ENCODE measurements at places on chromosomes 7 and 10.
A peak's percentile ranks its signal among the peaks of the same experiment; 100 is the strongest.

DNA sequence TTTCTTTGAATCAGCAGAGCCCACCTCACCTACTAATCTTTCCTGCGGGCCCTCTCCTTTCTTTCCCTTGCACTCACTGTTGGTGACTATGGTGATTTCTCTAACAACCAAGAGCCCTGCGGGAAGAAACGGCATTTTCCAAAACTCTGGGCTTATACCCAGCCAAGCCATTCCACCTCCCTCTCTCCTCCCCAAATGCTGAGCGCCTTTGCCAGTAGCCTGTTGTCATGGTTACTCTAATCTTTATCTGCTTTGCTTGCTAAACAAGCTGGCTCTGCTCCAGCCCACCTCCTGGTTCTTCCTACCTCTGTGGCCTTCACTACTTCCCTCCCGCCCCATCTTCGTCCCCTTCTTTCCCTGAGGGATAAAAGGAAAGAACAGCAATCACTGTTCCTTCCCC lies 86.7 kb downstream of the DGKI start:
- no peak for DNase-seq

GRCh38 chr10:19983880-19984565 lies 167.8 kb downstream of the PLXDC2 start:
- DNase-seq: no peak

- peak; percentile 20 for DNase-seq
Observed at GRCh38 chr10:75187961-75188426, 22.6 kb upstream of the VDAC2 start.

DNA sequence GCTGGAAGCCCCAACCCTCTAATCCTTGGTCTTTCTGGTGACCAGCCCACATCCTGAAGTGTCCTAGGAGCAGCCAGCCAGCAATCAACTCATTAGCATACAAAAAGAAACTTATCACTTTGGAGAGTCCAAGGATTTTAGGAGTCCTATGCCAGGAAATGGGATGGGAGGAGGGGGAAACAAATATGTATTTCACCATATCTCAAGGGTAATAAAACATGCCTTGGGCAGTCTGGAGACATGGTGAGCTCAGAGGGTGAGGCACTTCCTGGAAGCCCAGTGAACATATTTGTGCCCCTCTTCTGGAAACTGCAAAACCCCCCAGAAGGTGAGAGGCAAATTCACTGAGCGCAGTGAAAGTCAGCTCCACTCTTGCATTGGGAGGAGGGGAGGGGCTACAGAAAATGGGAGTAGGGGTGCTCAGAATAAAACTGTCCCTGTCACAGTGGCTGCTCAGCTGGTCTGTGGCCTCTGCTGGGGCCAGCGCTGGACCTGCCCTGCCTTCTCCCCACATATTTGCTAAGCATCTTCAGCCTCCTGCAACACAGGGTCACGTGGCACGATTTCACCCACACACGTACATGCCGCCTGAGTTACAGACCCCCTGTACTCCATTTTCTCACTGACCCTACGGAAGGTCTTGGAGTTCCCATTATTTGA lies 17.7 kb upstream of the ZMIZ1 start:
- no peak for DNase-seq

GRCh38 chr10:4067931-4068561 lies 283.0 kb upstream of the KLF6 start:
- DNase-seq: no peak

- DNase-seq: no peak
Observed at GRCh38 chr7:95718577-95719410, 53.6 kb upstream of the DYNC1I1 start.

- DNase-seq: no peak
Observed at GRCh38 chr7:129615018-129615417, 3.5 kb downstream of the NRF1 start.

DNA sequence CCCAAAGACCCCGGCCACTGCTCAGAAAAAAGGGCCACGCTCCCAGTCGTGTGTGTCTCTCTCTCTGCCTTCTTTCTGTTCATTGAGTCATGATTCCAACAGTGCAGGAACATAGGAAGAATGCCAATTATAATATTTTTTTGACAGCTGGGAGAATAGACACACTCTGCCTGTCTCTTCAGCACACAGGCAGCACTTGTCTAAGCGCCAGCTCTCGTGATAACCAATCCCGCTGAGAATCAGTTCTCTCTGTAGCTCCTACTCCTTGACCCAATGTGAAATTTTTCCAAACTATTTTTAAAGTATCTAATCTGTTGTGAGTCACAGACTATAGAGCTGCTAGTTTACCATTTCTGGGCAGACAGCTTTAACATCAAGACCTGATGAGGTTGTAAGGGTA lies 145.7 kb upstream of the RHEB start:
- no peak for DNase-seq

DNA sequence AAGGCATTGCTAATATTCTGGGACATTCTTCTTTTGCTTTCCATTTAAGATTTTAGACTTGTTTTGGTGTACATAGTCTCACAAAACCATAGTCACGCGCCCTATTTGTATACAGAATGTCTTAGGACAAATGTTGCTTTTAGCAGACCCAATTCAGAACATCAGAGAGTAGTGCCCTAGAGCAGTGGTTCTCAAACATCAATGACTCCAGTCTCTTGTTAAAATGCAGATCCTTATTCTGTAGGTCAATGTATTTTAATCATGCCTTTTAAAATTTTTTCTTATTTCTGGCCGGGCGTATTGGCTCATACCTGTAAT lies 127.4 kb upstream of the EFCAB10 start:
- DNase-seq: no peak
